ENCODE measurements at places on chromosomes 12 and 14. TPM values are rescaled to one million over a fixed set of nuclear protein-coding genes. Genes with fewer than 3 reads are reported as not detected.

Gene DAO
- not detected for polyA plus RNA-seq

Gene EPYC
- polyA plus RNA-seq, result not detected

Gene KDM2B
- polyA plus RNA-seq, result 12.6 TPM

Gene GPR162
- not detected for polyA plus RNA-seq

Gene CD27
- polyA plus RNA-seq, result 590 TPM

Gene RPL10L
- polyA plus RNA-seq, result not detected

Gene APOF
- polyA plus RNA-seq, result 0.12 TPM
